Thoracic aorta (tissue), 2 donors: ENCODE measurements at places on chromosomes 6 and 20. TPM values are rescaled to one million over a fixed set of nuclear protein-coding genes. Genes with fewer than 3 reads are reported as not detected.

Gene RIPPLY2
- total RNA-seq: not detected

DNA sequence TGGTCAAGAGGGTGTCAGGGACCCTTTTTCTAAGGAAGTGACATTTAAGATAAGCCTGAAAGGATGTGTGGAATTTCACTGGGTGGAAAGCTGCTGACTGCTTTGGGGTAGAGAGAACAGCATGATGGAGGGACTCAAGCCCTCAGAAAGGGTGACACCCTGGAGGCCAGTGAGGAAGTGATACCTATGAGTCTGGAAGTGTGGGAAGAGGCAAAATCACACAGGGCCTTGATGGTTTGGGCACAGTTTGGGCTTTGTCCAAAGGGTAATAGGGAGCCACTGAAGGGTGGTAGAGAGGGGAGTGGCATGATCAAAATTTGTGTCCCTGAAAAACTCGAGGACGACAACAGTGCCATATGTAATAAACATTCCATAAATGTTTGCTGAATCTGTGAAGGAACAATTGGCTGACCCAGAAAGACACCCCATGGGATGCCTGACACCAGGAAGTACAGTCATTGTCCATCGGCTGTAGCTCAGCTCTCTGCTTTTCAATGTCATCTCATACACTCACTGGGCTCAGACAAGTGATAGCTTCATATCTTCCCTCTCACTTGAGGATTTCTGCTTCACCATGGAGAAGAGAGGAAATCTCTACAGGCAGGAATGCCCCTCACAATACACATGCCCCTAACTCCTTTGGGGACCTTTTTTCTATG, 21.3 kb downstream of the CASS4 start:
- no peak overlapping the region for H3K4me3 ChIP-seq
- H3K27me3 ChIP-seq: no peaks in the 10 kb centered on the region
- no peaks in the 10 kb centered on the region for H3K4me1 ChIP-seq
- DNase-seq: no peak
- H3K27ac ChIP-seq: no peak overlapping the region

Gene BMP7
- 1.5 TPM for total RNA-seq

Gene ULBP3
- 0.78 TPM for total RNA-seq

- no peaks in the 10 kb centered on the region for H3K4me1 ChIP-seq
- H3K36me3 ChIP-seq: no peaks in the 10 kb centered on the region
- H3K27me3 ChIP-seq: no peaks in the 10 kb centered on the region
These were observed 127.5 kb upstream of the CCDC28A start for GRCh38 chr6:138645976-138646640.

DNA sequence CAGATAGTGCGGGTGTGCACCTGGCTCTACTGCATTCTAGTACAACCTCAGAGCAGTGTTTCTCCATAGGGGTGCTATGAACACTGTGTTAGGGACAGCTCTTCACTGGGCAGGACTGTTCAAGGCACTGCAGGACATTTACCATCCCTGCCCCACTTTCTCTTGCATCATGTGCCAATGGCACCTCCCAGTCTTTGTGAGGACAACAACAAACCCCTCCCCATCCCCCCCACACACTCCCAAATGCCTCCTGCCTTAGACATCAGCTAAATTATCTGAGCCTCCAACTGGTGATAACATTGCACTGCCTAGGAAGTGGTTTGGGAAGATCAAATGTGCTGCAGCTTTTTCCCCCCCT, 98.9 kb downstream of the FYN start:
- no peaks in the 10 kb centered on the region for H3K36me3 ChIP-seq
- no peaks in the 10 kb centered on the region for H3K27me3 ChIP-seq
- no peak for DNase-seq
- no peaks in the 10 kb centered on the region for H3K4me1 ChIP-seq
- H3K27ac ChIP-seq: no peak overlapping the region
- no peak overlapping the region for H3K4me3 ChIP-seq

GRCh38 chr20:57390604-57391438, at the start of gene RBM38:
TSS of gene RBM38 (plus strand) at chr20:57391396. CDS start at chr20:57391582, 186 bp downstream.
- peaks cover 21% of the 10 kb centered on the region for H3K4me1 ChIP-seq
- no peak for DNase-seq
- no peaks in the 10 kb centered on the region for H3K36me3 ChIP-seq
- peak within 1 kb of the TSS; percentile 84 for H3K4me3 ChIP-seq

DNA sequence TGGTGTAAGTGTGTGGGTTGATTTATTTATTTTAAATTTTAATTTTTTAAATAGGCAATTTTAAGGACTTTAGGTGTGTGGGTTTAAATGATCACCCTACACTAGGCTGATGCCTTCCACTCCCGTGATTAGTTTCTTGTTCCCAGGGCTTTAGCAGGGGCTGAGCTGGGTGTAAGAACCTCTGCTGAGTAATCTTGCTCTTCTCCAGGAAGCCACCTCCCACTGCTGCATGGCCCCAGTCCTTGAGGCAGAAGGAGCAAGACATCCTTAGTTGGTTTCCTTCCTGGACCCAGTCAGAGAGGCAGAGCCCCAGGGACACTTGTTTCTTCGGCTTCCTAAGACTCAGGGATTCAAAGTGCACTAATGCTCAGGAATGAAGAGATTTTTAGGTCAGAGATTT, 19.8 kb upstream of the CDC5L start:
- no peak for DNase-seq
- H3K4me3 ChIP-seq: no peak overlapping the region
- no peaks in the 10 kb centered on the region for H3K4me1 ChIP-seq
- H3K27me3 ChIP-seq: no peaks in the 10 kb centered on the region

Gene COQ3
- 0.95 TPM for total RNA-seq

DNA sequence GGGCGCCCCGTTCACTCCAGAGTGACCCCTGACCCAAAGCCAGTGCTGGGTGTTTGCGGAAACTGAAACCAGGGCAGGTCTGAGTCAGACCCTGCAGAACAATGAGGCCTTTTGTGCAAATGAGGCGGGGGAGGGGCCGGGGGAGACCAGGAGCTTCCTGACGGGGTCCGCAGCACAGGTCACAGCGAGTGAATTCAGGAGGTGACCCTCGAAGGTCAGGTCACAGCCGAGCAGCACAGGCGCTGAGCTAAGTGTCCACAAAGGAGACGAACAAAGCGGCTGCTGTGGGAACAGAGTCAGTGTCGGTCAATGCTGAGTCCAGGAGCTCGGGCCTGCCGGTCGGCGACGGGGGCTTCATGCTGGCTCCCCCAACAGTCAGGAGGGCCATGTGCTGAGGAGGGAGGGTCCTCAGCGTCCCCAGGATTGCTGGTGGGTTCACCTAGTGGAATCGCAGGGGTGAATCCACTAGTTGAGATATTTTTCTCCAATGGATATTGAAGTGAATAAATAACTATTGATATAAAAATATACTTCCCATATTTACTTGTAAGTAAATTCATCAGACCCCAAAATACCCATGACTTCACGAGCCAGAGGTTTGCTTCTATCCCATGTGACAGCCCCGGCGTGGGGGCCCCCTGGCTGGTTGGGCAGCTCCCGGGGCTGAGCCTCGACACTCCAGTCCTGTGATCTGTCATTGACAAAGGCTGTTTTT, 188.4 kb upstream of the SULF2 start:
- H3K4me3 ChIP-seq: no peak overlapping the region
- H3K27ac ChIP-seq: no peak overlapping the region
- no peaks in the 10 kb centered on the region for H3K4me1 ChIP-seq
- DNase-seq: no peak

Gene PTCHD4
- total RNA-seq: 4.9 TPM

DNA sequence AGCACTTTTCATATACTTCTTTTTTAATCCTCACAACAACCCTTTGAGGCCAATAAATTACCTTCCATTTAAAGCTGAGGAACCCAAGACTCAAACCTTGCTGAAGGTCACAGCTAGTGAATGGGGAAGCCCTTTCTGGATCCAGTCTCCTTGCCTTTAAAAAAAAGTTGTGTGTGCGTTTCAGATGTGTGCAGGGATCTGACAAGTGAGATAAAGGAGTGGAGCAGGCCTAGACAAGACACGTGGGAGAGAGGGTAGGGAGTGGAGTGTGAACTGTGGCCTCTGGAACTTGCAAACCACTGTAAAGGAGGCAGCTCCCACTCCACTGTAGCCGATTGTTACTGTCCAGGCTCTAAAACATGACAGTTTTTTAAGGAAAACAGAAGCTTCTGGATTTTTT, 1.9 kb downstream of the KLHL32 start:
- no peaks in the 10 kb centered on the region for H3K4me1 ChIP-seq
- no peak overlapping the region for H3K4me3 ChIP-seq
- no peaks in the 10 kb centered on the region for H3K36me3 ChIP-seq
- no peaks in the 10 kb centered on the region for H3K27me3 ChIP-seq
- no peak overlapping the region for H3K27ac ChIP-seq
- no peak for DNase-seq

Gene PARD6B
- 2.8 TPM for total RNA-seq

DNA sequence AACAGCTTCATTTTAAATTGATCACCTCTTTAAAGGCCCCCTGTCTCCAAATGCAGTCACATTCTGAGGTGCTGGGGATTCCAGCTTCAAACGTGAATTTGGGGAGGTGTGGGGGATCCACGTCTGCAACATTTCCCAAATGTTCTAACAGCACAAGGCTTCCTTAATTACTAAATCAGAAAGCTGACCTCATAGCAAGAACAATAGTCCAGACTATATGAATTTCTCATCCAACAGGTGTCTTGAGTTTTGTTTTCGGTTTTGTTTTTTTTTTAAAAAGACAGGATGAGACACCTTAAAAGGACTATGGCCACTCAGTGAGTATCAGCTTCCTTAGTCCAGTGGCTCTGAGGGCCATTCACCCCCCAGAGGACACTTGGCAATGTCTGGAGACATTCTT, 11.5 kb downstream of the ATP9A start:
- peaks cover 20% of the 10 kb centered on the region for H3K4me1 ChIP-seq
- H3K36me3 ChIP-seq: no peaks in the 10 kb centered on the region
- DNase-seq: no peak
- no peak overlapping the region for H3K4me3 ChIP-seq

- H3K27me3 ChIP-seq: no peaks in the 10 kb centered on the region
- H3K27ac ChIP-seq: no peak overlapping the region
- no peaks in the 10 kb centered on the region for H3K36me3 ChIP-seq
- no peak overlapping the region for H3K4me3 ChIP-seq
These were observed 20.0 kb downstream of the FAM209B start for GRCh38 chr20:56552911-56553629.

- no peak for DNase-seq
- H3K27ac ChIP-seq: no peak overlapping the region
- H3K36me3 ChIP-seq: no peaks in the 10 kb centered on the region
- no peak overlapping the region for H3K4me3 ChIP-seq
- H3K4me1 ChIP-seq: no peaks in the 10 kb centered on the region
These were observed 869.1 kb downstream of the QKI start for GRCh38 chr6:164283574-164283973.

Gene SMLR1
- total RNA-seq: not detected

GRCh38 chr6:16844183-16844582, 82.9 kb upstream of the ATXN1 start:
- H3K27me3 ChIP-seq: no peaks in the 10 kb centered on the region
- no peaks in the 10 kb centered on the region for H3K4me1 ChIP-seq
- no peaks in the 10 kb centered on the region for H3K36me3 ChIP-seq
- H3K27ac ChIP-seq: no peak overlapping the region

Gene BEND3
- 4.2 TPM for total RNA-seq

GRCh38 chr20:2801286-2801728, 880 bp upstream of the CPXM1 start:
- H3K27ac ChIP-seq: no peak overlapping the region
- H3K4me3 ChIP-seq: peak overlapping the region; percentile 45
- peaks cover 10% of the 10 kb centered on the region for H3K27me3 ChIP-seq
- H3K36me3 ChIP-seq: no peaks in the 10 kb centered on the region
- H3K4me1 ChIP-seq: no peaks in the 10 kb centered on the region
- DNase-seq: no peak

Gene OR2B6
- not detected for total RNA-seq

Gene TREML1
- total RNA-seq: 0.56 TPM

- H3K27me3 ChIP-seq: no peaks in the 10 kb centered on the region
- DNase-seq: no peak
- no peaks in the 10 kb centered on the region for H3K36me3 ChIP-seq
- H3K4me1 ChIP-seq: no peaks in the 10 kb centered on the region
- no peak overlapping the region for H3K27ac ChIP-seq
These were observed 105.9 kb upstream of the ENPP5 start for GRCh38 chr6:46276576-46277142.

- H3K36me3 ChIP-seq: no peaks in the 10 kb centered on the region
- no peaks in the 10 kb centered on the region for H3K27me3 ChIP-seq
- no peak overlapping the region for H3K27ac ChIP-seq
- no peaks in the 10 kb centered on the region for H3K4me1 ChIP-seq
These were observed 341.7 kb downstream of the PREX1 start for GRCh38 chr20:48486065-48486464.

DNA sequence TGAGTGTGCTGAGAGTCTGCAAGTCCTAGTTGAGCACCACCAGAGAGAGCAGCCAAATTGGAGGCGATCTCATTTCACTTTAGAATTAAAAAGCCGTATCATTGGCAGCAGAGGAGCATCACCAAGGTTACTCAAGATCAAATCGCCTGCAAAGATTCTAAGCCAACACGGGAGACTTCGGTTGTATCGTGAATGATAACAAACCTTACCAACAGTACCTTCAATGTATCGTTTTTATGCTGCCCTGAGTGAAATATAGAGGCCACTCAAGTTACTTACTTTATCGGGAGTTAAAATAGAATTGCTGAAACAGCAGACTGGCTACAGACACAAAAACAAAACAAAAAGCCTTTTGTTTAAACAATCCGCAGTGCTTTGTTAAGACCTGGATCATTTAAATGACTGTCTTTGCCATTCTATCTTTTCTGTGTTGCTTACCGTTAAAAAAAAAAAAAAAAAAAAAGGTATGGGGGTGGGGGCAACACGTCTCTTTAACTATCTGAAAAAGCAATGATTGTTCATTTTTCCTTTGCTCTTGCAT, 14.2 kb downstream of the NHSL1 start:
- no peaks in the 10 kb centered on the region for H3K27me3 ChIP-seq
- H3K36me3 ChIP-seq: no peaks in the 10 kb centered on the region
- H3K27ac ChIP-seq: no peak overlapping the region
- no peak overlapping the region for H3K4me3 ChIP-seq
- H3K4me1 ChIP-seq: no peaks in the 10 kb centered on the region
